Caki2 (cell line): ENCODE measurements at places on chromosomes 6 and 20.

DNA sequence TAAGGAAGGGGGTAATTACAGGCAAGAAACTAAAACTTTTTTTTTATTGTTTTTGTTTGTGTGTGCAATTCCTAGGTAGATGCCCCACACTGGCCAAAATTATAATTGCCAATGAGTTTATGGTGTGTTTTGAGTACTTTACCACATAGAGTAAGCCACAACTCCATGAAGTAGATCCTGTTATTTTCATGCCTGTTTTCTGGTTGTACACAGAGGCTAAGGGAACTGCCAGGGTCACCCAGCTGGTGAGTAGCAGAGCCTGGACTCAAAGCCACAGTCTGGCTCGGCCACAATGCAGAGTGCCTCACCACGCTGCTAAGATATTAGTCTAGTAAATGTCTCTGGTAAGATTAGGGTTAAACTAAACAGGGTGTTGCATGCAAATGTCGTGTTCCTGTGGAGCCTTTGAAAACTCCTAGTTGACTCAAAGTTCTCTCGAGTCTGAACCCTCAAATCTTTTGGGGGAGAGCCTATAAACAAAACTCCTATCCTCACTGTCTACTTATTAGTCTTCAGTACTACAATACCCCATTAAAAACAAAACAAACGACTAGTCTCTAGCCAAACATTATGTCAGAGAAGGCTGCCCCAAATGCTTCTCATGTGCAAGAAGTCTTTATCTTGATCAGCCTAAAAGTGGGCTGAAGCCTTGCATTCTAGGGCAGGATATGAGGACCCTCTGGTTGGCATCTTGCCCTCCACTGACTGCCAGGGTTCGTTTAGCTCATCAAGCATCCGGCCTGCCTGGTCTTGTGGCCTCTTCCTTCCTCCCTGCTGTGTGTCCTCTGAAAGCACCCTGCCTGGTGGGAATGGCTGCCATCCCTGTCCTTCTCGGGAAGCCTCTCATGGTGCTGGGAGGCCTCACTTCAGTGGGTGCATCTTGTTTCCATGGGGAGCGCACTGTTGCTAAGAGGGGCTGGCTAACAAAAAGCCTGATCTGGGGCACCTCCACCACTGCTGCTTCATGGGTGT, 4.2 kb downstream of the DUSP22 start:
- DNase-seq, result peak; percentile 47

- DNase-seq, result no peak
Observed at GRCh38 chr6:161901740-161902426, 628.0 kb upstream of the AGPAT4 start.

- DNase-seq, result peak; percentile 46
Observed at GRCh38 chr20:45011108-45011526, 44.8 kb downstream of the STK4 start.

DNA sequence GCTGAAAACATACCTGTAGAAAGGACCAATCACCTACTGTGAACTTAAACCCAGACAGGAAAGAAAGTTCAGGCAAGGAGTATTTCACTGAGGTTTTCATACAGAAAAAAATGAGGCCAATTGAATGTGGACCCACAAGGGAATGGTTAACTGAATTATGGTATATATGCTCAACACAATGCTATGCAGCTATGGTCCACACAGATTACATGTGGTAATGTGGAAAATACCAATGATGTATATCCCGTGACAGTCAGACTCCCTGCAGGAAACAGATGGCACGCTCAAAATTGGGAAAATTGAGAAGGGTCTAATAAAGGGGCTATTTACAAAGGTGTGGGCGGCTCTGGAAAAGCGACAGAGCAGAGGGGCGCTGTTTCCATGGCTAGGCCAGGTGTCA, 47.1 kb upstream of the PIM1 start:
- DNase-seq, result no peak

- no peak for DNase-seq
Observed at GRCh38 chr20:21490105-21490504, 23.8 kb downstream of the NKX2-2 start.

GRCh38 chr20:5626603-5627002, 123.6 kb upstream of the SHLD1 start:
- no peak for DNase-seq

- DNase-seq, result no peak
Observed at GRCh38 chr6:126672649-126673048, 332.7 kb downstream of the CENPW start.

DNA sequence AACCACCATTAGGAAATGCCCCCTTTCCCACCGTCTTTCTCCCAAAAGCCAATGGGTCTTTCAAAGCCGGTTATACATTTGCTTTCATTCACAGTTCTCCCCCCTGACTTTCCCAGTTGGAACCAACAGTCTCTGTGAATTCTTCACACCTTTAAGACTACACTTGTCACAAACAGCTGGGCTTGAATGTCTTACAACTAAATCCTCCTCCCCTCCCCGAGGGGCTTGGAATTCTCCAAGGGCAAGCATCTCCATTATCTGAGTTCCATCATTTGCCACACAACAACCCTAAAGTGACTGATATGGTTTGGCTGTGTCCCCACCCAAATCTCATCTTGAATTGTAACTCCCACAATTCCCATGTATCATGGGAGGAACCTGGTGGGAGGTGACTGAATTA, 12.9 kb downstream of the ZFP64 start:
- DNase-seq, result no peak

GRCh38 chr6:166598441-166599138, 12.1 kb upstream of the RAMACL start:
- no peak for DNase-seq

GRCh38 chr6:16136621-16137450, 8.0 kb downstream of the MYLIP start:
- DNase-seq, result peak; percentile 51

GRCh38 chr6:28675600-28675999, 149.9 kb downstream of the GPX5 start:
- no peak for DNase-seq

DNA sequence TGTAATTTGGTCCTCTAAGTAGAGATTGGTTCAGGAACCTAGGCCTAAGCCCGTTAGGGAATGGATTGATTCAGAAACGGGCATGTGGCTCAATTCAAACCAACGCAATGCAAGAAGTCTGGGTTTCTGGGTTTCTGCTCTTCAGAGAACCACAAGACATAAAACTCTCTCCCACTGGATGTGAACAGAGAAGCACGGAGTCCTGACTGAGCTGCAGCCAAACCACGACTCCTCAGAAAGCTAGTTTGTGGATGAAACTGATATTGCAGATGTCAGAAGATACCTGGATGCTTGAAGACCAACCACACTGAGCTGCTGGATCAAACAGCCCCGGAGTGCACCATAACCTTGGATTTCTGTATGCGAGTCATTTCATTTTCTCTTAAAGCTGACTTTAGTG, 50.0 kb downstream of the SOD2 start:
- no peak for DNase-seq

- no peak for DNase-seq
Observed at GRCh38 chr20:22700367-22700766, 116.0 kb upstream of the FOXA2 start.

- DNase-seq, result no peak
Observed at GRCh38 chr6:25388776-25389175, 109.6 kb downstream of the CARMIL1 start.

DNA sequence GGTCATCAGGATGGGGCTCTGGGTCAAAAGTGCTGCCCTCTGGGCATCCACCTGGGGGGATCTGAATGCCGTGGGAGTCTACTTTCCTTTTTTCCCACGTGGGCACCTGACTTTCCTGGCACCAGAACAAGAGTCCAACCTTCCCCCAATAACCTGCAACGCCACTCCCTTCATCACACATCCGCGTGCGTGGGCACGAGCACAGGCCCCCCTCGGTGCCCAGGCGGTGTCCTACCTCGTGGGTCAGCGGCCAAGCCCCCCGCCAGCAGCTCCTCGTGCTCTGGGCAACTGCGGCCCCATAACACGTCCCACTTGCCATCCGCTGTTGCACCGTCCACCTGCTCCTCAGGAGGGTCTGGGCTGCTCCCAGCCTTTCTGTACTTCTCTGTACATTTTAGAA, 87.0 kb downstream of the YTHDF1 start:
- DNase-seq, result no peak

GRCh38 chr20:47678536-47678935, 106.7 kb downstream of the SULF2 start:
- no peak for DNase-seq

GRCh38 chr20:20466341-20466879, 98.5 kb downstream of the INSM1 start:
- no peak for DNase-seq

- no peak for DNase-seq
Observed at GRCh38 chr6:34476921-34477320, 11.0 kb downstream of the PACSIN1 start.

DNA sequence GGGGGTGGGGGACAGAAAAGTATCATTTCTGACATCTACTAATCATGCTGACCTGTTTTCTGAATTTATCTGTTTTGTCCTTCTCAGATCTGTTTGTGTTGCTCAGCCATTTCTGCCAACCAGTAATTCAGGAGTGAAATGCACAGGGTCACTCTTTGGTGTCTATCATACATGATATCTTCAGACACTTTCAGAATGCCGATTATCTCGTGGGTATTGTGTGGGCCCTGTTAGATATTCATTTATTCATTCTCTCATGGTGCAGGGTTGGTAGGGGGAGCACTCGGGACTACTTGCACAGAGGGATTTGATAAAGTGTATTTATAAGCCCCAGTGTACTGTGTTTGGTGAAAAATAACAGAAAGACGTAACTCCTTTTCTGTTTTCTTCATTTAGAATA, 101.2 kb upstream of the CITED2 start:
- no peak for DNase-seq

DNA sequence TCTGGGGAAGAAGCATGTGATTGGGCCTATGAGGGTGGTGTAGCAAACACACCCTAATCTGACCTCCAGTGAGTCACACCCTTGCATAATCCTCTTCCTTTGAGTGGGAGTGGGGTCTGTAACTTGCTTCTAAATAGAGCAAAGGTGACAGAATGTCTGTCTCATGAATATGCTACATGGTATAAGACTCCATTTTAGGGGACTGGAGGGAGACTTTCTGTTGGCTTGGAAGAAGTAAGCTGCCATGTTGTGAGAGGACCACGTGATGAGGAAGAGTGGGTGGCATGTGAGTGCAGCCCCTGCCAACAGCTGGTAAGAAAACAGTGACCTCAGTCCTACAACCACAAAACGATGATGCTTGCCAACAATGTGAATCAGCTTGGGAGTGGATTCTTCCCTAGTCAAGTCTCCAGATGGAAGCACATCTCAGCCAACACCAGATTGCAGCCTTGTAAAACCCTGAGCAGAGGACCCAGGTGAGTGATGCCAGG, 3.7 kb downstream of the AK9 start:
- peak; percentile 52 for DNase-seq

DNA sequence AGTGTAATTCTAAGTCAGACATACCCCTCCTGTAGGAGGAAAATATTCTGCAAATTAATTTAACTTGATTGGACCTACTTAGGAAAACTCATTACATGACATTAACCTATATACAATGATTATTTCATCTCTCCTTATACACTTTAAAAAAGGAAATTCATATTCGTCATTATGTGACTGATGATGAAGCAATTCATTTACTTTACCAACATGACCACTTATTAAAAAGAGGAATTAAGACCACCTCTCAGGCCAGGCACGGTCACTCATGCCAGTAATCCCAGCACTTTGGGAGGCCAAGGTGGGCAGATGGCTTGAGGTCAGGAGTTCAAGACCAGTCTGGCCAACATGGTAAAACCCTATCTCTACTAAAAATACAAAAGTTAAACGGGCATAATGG, 11.6 kb downstream of the AKIRIN2 start:
- DNase-seq, result no peak

- no peak for DNase-seq
Observed at GRCh38 chr20:52010541-52010940, 181.0 kb downstream of the ZFP64 start.

DNA sequence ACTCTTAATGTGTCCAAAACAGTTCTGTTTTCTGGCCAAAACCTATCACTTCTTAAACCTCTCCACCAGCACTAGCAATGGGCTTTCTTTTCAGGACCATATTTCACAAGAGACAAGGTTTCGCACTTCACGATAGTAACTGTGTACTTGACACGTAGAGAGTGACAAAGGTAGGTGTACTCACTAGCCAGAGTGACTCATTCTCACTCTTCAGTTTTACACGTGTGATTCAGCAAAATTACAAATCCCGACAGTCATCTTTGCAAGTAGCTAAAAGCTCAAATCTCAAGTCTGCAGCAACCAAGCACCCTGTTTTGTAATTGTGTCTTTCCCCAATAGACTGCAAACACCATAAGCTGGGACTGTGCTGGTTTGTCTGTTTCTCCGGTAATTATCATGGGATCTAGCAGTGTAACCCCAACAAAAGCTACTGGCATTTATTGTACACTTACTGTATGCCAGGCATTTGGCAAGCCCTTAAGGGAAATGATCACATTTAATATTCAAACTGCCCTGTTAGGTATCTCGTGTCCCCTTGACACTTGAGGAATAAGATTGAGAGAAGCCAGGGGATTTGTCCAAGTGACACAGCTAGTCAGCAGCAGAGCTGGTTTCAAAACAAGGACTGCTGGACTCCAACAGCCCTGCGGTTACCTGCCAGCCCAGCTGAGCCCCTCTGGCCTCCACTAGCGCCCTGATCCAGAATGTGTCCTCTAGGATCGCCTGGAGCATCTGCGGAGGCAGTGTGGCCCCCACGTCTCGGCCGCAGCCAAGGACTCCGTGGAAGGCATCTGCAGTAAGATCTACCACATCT, 9.9 kb downstream of the PCIF1 start:
- peak; percentile 69 for DNase-seq

DNA sequence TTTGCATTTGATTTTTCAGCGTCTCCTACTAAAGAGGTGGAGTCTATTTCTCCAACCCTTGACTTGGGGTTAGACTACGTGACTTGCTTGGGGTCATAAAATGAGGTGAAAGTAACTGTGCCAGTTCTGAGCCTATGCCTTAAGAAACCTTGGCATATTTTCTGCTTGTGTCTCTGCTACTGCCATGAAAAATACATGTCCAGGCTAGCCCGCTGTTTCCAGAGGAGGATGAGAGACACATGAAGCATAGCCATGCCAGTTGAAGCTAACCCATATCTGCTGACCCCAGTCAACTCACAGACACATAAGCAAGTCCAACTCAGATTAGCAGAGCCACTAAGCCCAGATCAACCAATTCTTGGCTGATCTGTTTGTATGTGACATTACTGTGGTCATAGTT, 38.7 kb downstream of the SCP2D1 start:
- no peak for DNase-seq

DNA sequence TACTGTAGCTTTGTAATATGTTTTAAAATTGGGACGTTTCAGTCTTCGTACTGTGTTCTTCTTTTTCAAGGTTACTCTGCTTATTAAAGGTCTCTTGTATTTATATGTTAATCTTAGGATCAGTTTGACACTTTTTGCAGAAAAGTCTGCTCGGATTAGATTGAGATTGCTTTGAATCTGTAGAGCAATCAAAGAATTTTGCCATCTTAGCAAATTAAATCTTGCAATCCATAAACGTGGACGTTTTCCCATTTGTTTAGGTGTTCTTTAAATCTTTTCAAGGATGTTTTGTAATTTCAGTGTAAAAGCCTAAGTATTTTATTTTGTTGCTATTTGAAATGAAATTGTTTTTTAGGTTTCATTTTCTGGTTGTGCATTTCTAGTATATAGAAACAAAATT, 78.0 kb upstream of the GTSF1L start:
- DNase-seq, result no peak
